ENCODE measurements at places on chromosomes 2 and 18.
A peak's percentile ranks its signal among the peaks of the same experiment; 100 is the strongest.

DNA sequence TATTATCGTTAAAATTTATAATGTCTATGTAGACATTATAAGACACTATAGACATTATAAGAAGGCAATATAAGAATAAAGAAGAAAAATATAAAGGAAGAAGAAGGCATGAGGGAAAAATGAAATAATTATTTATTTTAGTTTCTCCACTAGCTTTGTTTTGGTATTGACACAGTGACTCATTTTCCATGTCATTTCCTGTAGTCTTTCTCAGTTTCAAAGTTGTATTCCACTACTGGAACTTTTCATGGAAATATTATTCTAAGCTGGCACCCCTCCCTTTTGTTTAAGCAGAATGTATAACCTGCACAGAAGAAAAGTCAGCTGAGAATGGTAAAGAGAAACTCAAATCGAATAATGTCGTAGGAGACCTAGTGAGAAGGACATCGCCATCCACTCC, 234.2 kb upstream of the NETO1 start:
- no peak for DNase-seq

DNA sequence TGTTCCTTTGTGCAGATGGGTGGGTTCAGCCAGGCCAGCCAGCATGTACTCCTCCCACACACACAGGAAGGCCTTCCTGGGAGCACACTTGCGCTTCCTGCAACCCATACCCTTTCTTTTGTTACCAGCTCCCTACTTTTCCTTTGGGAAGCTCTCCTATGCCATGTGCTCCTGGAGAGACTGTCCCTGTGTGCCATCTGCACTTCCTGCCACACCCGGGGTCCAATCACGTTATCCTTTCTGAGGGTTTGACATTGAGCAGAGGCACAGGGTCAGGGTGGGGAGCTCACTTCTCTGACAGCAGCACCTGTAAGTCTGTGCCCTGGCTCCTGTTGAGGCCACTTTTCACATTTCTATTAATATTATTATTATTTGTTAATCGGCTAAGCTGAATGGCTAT, 62.9 kb downstream of the COPS8 start:
- DNase-seq, result no peak

DNA sequence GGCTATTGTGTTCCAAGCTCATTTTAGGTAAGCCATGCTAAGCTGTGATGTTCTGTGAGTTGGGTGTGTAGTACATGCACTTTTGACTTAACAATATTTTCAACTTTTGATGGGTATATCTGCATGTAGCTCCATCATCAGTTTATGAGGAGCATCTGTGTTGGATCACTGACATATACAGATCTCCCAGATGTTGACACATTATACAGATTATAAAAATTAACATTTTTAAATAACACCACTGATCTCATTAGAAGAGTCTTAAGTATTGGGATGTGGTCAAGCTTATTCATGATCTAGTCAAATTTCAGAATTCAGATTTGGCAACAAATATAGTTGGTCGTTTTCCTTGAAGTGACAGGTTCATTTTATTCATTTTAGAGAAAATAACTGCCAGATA, 51.7 kb downstream of the CAB39 start:
- DNase-seq, result no peak

GRCh38 chr2:9099341-9099751, 95.9 kb upstream of the MBOAT2 start:
- DNase-seq, result no peak

- no peak for DNase-seq
Observed at GRCh38 chr18:36762074-36762473, 66.7 kb downstream of the TPGS2 start.

GRCh38 chr2:182898718-182899117, 32.3 kb upstream of the FRZB start:
- DNase-seq, result no peak

- DNase-seq, result no peak
Observed at GRCh38 chr2:180955101-180955500, 25.3 kb upstream of the UBE2E3 start.

- no peak for DNase-seq
Observed at GRCh38 chr2:171390941-171391516, 42.8 kb downstream of the METTL8 start.

DNA sequence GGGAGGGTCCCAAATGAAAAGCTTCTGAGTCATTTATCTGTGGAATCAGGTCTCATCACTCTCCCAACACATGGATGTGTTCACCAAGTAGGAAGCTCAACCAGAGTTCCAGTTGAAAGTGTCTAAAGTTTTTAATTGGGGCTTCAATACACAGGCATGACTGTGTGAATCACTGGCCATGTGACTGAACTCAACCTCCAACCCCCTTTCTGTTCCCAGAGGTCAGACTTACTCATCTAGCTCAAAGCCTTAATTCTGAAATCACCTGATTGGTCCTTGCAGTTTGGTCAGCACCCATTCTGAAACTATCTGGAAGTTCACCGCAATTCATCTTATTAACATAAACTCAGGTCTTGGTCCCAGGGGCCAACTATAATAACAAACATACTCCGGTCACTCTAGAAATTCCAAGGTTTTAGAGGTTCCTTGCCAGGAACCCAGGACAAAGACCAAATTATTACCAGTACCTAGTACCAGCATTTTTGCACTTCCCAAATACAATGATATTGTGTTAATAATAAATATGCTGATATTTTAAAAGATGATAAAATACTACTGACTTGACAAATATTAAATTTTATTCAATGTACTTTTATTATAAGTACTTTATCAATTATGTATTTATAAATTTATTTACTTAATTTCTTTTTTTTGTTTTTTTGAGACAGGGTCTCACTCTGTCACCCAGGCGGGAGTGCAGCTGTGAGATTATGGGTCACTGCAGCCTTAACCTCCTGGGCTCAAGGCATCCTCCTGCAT, 10.7 kb upstream of the RBM45 start:
- no peak for DNase-seq

GRCh38 chr18:8463791-8464190, 145.4 kb upstream of the RAB12 start:
- no peak for DNase-seq

DNA sequence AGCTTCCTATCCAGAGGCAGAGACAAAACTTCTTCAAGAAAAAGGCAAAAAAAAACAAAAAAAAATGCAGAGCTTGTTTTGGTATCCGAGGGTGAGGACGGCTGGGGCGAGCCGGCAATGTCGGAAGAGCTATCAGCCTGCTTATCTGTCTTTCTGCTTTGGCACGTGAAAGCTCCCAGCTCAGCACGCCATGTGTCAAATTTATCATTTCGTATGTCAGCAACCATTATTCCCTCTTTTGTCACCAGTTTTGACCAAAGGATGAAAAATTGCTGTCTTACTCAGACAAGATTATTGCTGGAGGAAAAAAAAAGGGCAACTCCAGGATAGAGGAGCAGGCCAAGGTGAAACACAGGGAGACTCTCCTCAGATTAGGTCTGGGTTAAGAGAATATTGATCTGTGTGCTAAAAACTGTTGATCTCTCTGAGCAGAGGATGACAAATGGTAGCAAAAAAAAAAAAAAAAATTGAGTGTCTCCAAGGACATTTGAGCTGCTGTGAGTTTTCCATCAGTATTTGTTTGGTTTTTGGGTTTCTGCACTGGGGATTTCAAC, 532.0 kb upstream of the POU3F3 start:
- DNase-seq, result no peak

DNA sequence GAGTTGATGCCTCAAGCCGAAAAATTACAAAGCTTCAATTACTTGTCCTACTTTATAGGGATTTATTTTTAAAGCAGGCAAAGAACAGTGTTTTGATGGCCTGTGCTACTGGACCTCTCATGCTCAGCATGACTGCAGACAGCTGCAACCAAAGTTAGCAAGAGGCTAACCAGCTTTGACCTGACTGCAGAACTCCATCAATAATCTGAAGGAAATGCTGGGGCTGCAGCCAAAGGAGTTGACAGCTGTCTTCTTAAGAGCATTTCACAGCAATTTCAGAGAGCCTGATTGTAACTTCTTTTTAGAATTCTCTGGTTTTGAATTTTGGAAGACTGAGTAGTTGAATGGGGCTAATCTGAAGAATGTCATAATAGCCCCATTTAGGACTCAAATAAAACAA, 46.5 kb upstream of the SESTD1 start:
- DNase-seq, result peak; percentile 23

DNA sequence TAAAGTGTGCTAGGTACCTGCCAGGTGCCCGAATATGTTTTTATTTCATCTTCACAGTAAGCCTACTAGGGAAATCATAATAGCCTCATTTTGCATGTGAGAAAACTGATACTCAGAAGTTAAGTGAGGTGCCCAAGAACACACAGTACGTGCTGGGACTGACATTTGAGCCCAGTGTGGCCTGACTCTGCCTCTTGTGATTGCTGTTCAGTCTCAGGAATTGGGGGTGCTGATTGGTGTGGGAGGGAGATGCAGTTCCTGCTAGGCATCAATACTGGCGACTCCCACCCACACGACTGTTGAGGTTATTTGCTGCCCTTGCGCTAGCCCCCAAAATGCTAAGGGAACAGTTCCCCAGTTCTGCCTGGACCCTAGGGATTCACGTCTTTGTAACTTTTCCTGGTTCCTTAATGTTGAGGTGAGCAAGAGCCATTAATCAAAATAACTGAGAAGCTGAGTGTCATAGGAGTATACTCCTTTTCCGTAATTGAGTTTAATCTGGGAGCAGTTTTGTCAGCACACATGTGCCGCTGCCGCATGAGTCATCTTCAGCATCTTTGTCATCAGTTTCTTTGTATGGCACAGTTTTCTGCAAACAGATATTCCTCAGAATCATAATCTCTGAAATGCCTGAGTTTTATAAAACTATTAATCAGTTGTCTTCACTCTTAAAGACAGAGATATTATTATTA, 120.7 kb downstream of the NCK2 start:
- no peak for DNase-seq

DNA sequence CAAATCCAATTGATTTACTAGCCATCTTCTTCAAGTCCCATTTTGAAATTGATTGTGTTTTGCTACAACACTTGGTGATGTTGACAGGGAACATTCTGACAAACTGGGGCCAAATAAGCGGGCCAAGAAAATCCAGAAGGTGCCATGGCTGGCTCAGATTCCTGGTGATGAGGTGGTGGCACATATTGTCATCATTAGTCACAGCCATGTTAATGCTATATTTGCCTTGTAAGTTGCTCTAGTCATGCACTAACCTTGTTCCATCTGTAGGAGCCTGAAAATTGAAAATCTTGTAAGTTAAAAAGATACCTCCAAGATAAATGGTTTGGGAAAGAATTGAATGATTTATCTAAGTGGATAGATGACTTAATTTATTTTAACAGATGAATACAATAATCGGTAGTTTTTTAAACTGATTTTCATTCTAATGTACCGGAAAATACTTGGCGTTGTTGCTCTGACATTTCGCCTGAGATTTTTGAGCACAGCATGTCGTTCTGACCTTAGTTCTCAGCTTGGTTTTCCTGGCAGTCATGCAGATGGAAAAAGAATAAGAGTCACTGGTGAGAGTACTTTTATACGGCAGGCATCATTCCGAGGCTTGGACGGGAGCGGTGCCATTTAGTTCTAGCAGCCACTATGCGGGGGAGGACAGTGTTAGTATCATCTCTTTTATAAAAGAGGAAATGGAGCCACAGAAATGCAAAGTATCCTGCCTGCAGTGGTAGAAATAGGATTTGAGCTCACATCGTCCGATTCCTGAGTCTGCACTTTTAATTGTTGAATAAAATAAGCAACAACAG, 133.9 kb downstream of the ZNF532 start:
- DNase-seq, result no peak

- no peak for DNase-seq
Observed at GRCh38 chr2:23669413-23670244, 257.3 kb downstream of the ATAD2B start.

- DNase-seq, result no peak
Observed at GRCh38 chr18:41690332-41691127, 264.5 kb upstream of the PIK3C3 start.

DNA sequence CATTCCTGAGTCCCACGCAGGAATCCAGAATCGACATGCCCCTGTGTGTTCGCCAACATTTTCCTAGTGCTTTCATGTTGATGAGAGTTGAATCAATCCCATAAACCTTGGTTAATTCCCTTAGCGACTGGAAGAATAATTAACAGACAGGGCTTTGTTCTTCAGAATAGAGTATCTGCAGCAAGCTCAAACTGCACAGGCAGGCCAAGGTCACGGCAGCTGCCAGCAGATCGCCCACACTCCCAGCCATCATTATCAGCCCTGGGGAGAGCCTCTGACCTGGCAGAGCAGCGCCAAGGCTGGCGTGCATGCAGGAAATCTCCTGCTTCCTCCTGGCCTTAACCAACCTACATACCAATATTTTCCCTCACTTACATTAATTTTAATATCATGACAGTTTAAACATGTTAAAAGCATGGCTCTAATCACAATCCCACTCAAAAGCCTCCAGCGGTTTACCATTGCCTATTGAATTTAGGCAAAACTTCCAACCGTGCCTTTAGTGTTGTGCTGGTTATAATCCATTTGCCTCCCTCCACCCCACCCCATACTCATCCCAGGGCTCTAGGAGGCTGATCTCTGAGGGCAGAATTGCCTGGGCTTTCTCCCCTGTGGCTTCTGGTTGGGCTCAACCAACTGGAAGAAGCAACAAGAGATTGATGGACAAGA, 46.8 kb upstream of the NCK2 start:
- DNase-seq, result no peak

- no peak for DNase-seq
Observed at GRCh38 chr2:152594022-152594766, 123.1 kb downstream of the PRPF40A start.

GRCh38 chr2:230925879-230926765, 1.1 kb upstream of the GPR55 start:
- DNase-seq, result no peak

DNA sequence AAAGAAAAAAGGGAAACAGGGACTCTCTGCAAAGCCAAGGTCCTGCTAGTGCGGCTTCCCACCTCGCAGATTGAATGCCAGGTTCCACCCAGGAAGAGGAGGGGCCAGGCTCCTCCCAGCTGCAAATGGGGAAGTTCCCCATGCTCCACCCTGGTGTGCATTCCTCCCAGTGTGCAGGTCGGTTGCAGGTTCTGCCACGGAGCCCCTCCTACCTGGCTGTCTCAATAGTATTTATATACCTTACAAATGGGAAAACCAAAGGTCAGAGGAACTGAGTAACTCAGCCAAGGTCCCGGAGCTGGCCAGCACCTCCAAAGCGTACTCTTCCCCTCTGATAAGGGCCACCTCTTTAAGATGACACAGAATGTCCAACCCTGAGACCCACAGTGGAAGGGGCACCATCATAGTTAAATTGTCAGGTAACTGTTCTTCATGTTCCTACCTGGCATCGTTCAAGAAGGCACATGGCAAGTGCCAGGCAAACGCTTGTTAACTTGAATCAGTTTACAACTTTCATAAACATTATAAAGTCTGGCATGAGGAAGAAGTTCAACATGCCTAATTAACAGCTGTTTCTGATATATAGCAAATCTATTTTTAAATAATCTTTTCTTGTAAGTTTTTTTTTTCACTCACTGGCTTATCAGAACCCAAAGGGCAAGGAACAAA, 35.5 kb downstream of the POU3F3 start:
- DNase-seq, result no peak

GRCh38 chr2:28349546-28350165, 43.0 kb upstream of the FOSL2 start:
- no peak for DNase-seq
